K562 (cell line): ENCODE measurements at places on chromosomes 5 and 9. TPM values are rescaled to one million over a fixed set of nuclear protein-coding genes. Genes with fewer than 3 reads are reported as not detected.

GRCh38 chr5:136103118-136103517, 29.5 kb upstream of the SMAD5 start:
- H3K4me1 ChIP-seq, result no peaks in the 10 kb centered on the region; the same call in 2 of the 3 replicates
- H3K4me3 ChIP-seq, result no peak overlapping the region
- peaks cover 10% of the 10 kb centered on the region for H3K27me3 ChIP-seq
- H3K27ac ChIP-seq, result no peak overlapping the region
- H3K36me3 ChIP-seq, result no peaks in the 10 kb centered on the region

DNA sequence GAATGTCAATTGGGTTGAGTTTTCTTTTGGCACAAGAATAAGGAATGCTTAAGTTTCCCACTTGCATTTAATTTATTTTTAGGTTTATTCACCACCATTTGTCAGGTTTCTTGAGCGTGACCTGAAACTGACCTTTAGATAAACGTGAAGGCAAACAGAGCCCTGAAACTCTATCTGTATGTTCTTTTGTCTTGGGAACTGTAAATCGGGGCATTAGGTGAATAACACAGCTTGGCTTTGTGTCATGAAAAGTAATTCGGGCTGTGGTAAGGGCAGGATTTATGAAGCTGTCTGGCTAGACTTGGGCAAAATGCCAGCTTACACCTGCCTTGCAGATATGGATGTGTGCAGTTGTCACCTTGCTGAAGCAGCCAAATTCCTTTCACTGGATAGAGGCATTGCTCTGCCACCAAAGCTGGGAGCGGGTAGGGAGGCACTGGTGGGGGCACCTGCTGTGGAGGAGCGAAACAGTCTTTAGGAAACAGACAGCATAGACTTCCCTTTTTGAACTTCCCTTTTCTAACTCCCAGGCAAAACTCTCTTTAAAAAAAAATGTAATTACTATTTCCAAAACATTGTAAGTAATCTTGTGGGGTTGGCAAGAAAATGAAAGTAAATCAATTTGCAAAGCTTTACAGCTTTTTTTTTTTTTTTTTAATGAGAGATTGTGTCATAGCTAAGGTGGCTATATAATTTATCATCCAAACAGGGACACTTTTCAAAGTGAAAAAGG, 545.2 kb downstream of the CSNK1G3 start:
- no peak for DNase-seq
- H3K27me3 ChIP-seq, result no peaks in the 10 kb centered on the region
- H3K4me3 ChIP-seq, result no peak overlapping the region
- no peaks in the 10 kb centered on the region for H3K36me3 ChIP-seq
- no peak overlapping the region for H3K27ac ChIP-seq
- H3K4me1 ChIP-seq, result no peaks in the 10 kb centered on the region

GRCh38 chr9:137021979-137022661, 5.9 kb downstream of the ABCA2 start:
- H3K27me3 ChIP-seq, result no peaks in the 10 kb centered on the region
- H3K4me3 ChIP-seq, result no peak overlapping the region
- peaks cover 4% of the 10 kb centered on the region for H3K4me1 ChIP-seq
- peak; percentile 91 for DNase-seq

DNA sequence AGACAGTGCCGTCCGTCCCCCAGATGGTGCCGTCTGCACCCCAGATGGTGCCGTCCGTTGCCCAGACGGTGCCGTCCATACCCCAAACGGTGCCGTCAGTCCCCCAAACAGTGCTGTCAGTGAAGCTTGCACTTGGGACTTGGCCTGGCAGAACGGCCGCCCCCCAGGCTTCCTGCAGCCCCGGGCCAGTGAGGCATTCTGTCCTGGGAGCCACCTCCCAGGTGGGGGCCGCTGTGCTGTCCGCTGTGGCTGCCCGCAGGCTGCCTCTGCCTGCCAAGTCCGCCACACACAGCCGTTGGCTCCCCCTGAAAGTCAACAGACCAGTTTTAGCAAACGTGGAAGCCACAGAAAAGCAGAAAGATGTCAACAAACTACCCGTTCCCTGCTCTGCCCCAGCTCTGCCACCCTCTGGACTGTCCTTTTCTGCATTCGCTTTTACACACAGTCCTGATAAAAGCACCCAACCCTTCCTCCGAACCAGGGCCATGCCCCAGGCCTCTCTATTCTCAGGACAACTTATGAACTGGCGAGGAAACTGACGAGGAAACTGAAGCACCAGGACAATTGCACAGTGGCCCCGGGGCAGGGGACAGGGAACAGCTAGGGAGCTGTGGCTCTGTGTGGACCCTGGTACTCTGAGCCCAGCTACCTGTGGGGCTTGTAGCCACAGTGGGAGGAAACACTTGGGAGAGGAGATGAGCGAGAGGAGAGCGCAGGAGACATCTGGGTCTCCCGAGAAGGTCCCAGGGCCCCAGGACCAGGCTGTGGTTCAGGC, 39.6 kb upstream of the RXRA start:
- H3K27ac ChIP-seq, result no peak overlapping the region
- H3K4me1 ChIP-seq, result no peaks in the 10 kb centered on the region
- H3K36me3 ChIP-seq, result no peaks in the 10 kb centered on the region
- no peak for DNase-seq

- H3K27ac ChIP-seq, result no peak overlapping the region
- H3K27me3 ChIP-seq, result no peaks in the 10 kb centered on the region
- no peak overlapping the region for H3K4me3 ChIP-seq
- peaks cover 97% of the 10 kb centered on the region for H3K4me1 ChIP-seq
- H3K36me3 ChIP-seq, result no peaks in the 10 kb centered on the region
These were observed 31.4 kb downstream of the RXRA start for GRCh38 chr9:134357631-134358025.

DNA sequence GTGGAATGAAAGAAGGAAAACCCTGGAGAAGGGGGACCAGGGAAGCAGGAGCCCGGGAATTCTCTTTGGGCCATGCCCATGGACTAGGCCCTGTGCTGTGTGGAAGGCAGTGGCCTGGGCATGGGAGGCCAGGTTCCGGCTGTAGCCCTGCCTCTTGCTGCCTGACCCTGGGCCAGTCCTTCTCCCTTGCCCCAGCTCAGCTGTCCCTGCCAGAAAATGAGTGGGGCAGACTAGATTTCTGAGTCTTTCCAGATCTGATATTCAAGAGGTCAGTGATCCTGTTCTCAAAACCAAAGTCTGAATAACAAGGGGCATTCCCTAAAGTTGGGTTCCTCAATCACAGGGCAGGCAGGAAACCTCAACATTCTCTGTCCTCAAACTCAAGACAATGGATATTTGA, 24.8 kb upstream of the CORO2A start:
- no peak for DNase-seq
- no peaks in the 10 kb centered on the region; the same call in 2 of the 3 replicates for H3K4me1 ChIP-seq
- no peak overlapping the region for H3K4me3 ChIP-seq
- no peak overlapping the region for H3K27ac ChIP-seq

- DNase-seq, result no peak
- H3K27me3 ChIP-seq, result peaks cover 5% of the 10 kb centered on the region; the same call in 2 of the 3 replicates
- no peak overlapping the region for H3K27ac ChIP-seq
These were observed 142.2 kb downstream of the SV2C start for GRCh38 chr5:76225336-76225735.

- H3K4me1 ChIP-seq, result no peaks in the 10 kb centered on the region
- DNase-seq, result no peak
- H3K36me3 ChIP-seq, result no peaks in the 10 kb centered on the region
- H3K27me3 ChIP-seq, result no peaks in the 10 kb centered on the region
- H3K27ac ChIP-seq, result no peak overlapping the region
- H3K4me3 ChIP-seq, result no peak overlapping the region
These were observed 207.0 kb upstream of the SLC30A5 start for GRCh38 chr5:68886814-68887213.

DNA sequence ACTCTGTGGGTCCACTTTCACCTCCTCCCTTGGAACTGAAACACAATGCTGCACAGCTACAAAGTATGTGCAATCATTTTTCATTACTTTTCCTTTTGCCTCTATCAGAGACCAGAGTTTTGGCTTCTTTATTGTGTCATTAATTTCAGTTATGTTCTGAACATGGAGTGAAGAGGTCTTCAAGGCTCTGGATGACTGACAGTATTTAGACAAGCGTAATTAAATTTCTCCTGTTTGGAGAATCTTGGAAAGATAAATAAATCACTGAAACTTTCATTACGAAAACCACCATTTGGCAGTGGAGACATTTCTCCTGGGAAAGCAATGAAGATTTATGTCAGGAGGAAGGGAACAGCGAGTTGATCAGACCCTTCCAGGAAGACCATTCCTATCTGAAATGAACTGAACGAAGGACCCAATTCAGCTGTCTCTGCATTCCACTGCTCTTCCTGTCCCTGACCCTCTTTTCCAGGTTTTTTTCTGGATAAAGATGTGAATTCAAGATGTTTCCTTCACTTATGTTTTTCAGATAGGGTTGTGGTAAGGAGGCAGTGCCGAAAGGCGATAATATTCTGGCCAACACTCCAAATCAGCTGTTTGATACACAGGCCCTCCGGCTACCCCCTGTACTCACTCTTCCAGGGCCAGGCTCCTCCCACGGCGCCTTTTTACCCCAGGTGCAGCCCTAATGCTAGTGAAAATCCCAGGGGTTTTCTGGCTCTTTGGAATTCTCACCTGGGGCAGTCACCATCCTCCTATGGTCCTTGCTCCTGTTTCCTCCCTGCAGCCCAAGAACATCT, 77.2 kb upstream of the OSMR start:
- no peak overlapping the region for H3K27ac ChIP-seq
- DNase-seq, result no peak

DNA sequence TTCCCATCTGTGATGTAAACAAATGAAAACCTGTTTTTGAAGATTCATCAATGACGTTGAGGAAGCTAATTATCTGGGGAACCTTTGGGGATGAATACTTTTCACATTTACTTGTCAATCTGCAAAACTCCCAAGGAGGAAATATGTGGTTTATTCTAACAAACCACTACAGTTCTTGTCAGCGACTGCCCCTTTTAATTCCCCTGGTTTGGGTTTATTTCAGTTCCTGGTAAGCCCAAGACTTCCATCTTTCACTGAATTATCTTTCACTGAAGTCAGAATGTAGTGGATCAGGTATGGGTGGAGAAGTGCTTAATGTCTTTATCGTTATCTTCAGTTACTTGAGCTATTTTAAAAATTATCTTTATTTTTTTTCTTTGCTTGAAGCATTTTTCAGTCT, 40.2 kb downstream of the TLR4 start:
- H3K4me3 ChIP-seq, result no peak overlapping the region
- H3K4me1 ChIP-seq, result no peaks in the 10 kb centered on the region
- H3K36me3 ChIP-seq, result no peaks in the 10 kb centered on the region
- H3K27ac ChIP-seq, result no peak overlapping the region

DNA sequence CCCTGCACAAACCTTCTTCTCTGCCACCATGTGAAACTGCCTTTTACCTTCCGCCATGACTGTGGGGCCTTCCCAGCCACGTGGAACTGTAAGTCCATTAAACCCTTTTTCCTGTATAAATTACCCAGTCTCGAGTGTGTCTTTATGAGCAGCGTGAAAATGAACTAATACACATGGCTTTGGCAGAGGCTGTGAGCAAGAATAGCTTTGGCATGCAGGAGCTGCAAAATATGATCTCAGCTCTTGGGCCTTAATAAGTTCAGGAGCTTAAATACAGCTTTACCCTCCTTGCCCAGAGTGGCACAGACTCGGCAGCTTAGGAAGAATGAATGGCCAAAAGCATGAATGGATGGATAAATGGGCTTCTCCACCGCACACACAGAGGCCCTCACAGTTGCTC, 15.7 kb upstream of the SLC36A1 start:
- H3K27ac ChIP-seq, result no peak overlapping the region
- no peaks in the 10 kb centered on the region for H3K36me3 ChIP-seq
- H3K4me3 ChIP-seq, result no peak overlapping the region
- DNase-seq, result no peak

DNA sequence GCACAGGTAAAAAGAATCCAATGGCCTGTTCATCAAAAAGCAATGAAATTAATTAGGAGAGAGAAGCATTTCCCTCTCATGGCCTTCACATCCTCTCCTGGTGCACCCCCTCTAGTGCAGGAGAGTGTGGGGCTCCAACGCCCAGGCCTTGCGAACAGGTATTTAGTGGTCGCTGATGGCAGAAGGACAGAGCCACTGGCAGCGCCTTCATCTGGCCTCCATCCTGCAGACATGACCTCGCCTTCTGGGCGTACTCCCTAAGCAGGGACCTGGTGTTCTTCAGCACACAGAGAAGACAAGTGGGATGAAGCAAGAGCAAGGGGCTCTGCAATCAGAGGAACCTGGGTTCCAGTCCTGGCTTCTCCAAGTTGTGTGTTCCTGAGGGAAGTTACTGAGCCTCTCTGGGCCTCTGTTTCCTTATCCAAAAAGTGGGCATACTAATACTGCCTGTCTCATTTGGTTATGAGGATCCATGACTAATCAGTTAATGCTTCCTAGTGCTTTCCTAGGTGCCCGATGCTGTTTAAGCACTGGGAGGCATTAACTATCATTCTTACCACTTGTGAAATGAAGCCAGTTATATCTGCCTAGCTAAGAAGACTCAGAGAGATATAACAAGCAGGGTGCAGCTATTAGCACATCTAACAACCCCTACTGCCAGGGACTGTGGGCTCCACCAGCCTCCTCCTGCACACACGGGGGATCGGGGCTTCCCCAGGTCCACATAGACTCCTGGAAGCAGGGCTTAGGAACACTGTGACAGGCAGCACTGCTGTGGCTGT, 77.3 kb downstream of the SEMA4D start:
- H3K4me3 ChIP-seq, result no peak overlapping the region
- no peak overlapping the region for H3K27ac ChIP-seq
- no peaks in the 10 kb centered on the region for H3K27me3 ChIP-seq
- H3K36me3 ChIP-seq, result no peaks in the 10 kb centered on the region

DNA sequence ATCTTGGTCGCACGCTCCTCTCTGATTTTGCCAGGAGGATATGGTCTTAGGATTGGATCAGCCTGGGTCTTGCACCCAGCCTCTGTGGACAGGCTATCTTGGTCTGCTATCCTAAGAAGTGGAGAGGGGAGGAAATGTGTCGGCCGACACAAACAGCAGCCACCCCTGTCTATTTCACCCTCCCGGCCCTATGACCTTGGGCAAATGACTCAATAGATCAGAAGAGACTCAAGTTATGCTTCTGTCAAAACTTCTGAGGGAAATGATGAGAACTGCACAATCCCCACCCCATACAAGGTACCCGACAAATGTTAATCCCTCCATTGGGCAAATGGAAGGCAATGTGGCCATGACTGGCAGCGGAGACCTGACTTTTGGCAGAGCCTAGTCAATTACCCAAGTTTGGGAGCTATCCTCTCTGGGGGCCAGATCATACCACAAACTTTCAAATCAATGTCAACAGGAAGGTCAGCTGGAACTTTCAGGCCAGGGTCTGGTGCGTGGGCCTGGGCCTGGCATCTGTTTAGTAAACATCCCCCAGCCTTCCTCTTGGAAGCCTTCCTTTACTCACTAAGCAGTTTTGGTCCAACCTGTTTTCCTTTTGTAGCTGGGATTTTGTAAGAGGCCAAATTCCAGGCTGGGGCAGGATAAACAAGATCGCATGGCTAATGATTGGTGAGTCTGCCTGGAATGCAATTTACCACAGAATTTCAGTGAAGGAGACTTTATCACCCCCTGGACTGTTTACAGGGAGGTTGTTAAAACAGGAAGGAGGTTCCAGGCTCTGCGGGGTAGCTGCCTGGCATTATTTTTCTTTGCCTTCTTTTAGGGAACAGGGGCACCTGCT, 64.2 kb upstream of the CPEB4 start:
- H3K27me3 ChIP-seq, result no peaks in the 10 kb centered on the region
- H3K4me3 ChIP-seq, result no peak overlapping the region
- no peak for DNase-seq
- H3K36me3 ChIP-seq, result no peaks in the 10 kb centered on the region
- H3K4me1 ChIP-seq, result peaks cover 13% of the 10 kb centered on the region
- H3K27ac ChIP-seq, result no peak overlapping the region

GRCh38 chr9:114437401-114437893, 49.7 kb upstream of the AKNA start:
- peaks cover 6% of the 10 kb centered on the region; the same call in 2 of the 3 replicates for H3K4me1 ChIP-seq
- H3K36me3 ChIP-seq, result no peaks in the 10 kb centered on the region
- no peak overlapping the region for H3K27ac ChIP-seq
- DNase-seq, result no peak
- H3K4me3 ChIP-seq, result no peak overlapping the region

Gene STPG3
- not detected in 2 replicates for total RNA-seq

Gene MZB1
- total RNA-seq, result 0.31 TPM in 2 replicates
